Activated T-helper 2 cell treated with anti-CD3 and anti-CD28 coated beads, Interferon-gamma antibody, Interleukin-2, Interleukin-4, amounts not matched to agents 10 μg/mL and 5 μg/mL and 100 μg/mL, durations not matched to agents 14 hours and 24 hours and 36 hours (primary cell): ENCODE measurements at places on chromosomes 4 and X. TPM values are rescaled to one million over a fixed set of nuclear protein-coding genes. Genes with fewer than 3 reads are reported as not detected.

DNA sequence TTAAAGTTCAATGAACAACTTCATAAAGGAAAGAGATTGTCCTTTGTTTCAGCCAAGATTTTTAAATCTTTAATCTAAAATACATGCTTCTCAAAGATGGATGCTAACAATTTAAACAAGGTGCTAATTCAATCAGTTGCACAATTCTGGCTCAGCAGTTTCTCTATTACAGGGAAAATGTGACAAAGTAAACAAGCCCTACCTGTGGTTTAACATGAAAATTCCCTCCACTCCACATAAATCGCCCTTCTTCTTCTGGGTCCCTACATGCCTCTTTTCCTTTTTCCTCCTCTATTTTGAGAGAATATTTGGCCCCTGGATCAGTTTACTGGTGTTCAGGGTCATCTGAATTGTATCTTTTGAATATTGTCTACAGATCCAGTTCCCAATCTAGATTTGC is 80.6 kb downstream of the FRYL start:
- DNase-seq, result no peak
- no peaks in the 10 kb centered on the region for H3K27me3 ChIP-seq
- H3K36me3 ChIP-seq, result peaks cover 8% of the 10 kb centered on the region
- peaks cover 31% of the 10 kb centered on the region for H3K4me1 ChIP-seq

GRCh38 chrX:133415276-133416105 is at the start of gene GPC4:
GPC4 (minus strand) TSS chrX:133415489; CDS start chrX:133414965, 524 bp downstream.
- DNase-seq, result no peak
- peaks cover 3% of the 10 kb centered on the region for H3K4me1 ChIP-seq
- H3K4me3 ChIP-seq, result peak within 1 kb of the TSS; percentile 47
- H3K27ac ChIP-seq, result no peak within 1 kb of the TSS
- H3K36me3 ChIP-seq, result no peaks in the 10 kb centered on the region

DNA sequence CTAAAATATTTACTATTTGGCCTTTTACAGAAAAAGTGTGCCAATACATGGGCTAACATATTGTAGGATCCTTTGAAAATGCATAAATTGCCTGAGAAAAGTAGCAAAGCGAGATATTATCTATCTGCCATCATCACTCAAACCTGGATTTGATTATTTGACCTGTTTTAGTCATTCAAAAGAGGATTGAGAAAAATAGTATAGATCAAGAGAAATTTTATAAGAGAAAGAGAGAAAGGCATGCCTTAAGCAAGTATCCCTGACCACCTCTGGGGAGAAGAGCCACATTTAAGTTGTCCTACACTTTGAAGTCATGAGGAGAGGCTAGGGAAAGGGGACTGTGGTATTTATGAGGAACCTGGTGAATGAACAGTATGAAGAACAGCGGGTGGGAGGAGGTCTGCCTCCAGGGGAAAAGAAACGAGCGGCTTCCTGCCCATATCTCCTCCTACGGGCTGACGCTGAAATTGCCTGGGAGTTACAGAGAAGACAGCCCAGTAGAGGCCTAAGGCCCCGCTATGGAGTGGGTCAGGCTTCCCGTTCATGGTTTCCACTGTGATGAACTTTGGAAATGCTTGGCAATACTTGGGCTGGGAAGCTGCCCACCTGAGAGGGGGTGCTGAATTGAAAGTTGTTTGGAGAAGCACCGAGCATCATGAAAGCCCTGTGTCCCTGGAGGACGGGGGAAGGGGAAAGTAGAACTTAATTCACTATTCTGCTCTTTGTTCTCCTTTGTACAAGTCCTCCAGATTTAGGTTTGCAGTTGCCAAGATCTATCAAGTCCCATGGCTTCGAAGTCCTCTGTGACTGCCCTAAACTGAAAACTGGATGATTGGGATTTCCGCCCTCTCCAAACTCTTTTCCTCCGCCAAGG is 106.9 kb upstream of the ACSL4 start:
- H3K27ac ChIP-seq, result no peak overlapping the region
- peaks cover 26% of the 10 kb centered on the region for H3K4me1 ChIP-seq
- no peaks in the 10 kb centered on the region for H3K27me3 ChIP-seq
- no peak overlapping the region for H3K4me3 ChIP-seq
- no peaks in the 10 kb centered on the region for H3K36me3 ChIP-seq

DNA sequence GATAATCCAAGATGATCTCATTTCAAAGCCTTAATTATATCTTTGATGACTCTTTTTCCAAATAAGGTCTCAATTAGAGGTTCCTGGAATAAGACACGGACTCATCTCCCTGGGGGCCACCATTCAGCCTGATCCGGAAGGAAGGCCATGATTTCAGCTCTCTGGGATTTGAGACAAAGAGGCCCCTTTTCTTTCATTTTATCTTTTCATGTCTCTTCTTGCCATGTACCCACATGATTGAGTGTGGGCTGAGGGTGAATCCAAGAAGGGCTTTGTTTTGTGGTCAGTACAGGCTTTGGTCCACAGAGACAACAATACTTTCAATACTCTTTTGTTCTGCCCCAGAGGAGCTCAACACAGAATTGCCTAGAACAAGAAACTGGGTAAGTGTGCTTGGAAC is 261.2 kb downstream of the TRIML1 start:
- H3K4me1 ChIP-seq, result no peaks in the 10 kb centered on the region
- H3K27me3 ChIP-seq, result no peaks in the 10 kb centered on the region
- H3K4me3 ChIP-seq, result no peak overlapping the region

DNA sequence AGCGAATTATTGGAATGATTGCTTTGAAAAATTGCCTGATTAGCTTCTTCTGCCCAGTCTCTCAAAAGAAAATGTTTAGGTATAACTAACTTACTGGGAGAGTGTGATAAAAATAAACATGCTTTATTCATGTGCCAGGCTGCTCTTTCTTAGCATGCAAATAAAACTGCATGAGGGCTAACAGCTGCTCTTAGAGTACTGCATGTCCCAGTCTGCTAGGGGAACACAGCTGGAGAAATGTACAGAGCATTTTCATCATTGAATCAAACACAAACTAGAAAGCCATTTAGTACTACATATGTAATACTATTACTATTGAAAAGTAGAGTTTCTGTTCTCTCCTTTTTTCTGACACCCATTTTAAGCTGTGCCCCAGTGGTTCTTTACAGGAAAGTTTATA is 726.0 kb downstream of the GRID2 start:
- no peaks in the 10 kb centered on the region for H3K27me3 ChIP-seq
- H3K36me3 ChIP-seq, result no peaks in the 10 kb centered on the region
- no peak overlapping the region for H3K4me3 ChIP-seq
- no peak overlapping the region for H3K27ac ChIP-seq

DNA sequence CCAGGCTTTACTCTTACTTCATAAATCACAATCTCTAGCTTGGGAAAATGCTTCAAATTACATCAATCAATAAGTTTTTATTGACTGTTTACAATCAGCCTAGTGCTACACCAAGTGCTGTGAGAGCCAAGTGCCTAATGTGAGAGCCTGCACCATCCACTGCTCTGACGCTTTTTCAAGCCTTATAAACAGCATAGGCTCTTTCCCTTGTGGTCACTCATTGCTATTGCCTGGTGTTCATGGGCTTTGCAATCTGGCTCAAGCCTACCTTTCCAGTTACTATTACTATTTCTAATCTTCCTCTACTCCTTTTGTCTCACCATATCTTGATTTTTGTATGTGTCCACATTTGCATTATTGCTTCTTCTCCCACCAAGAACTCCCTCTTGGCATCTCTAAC is 77.0 kb downstream of the REELD1 start:
- H3K36me3 ChIP-seq, result peaks cover 5% of the 10 kb centered on the region
- DNase-seq, result no peak
- H3K4me3 ChIP-seq, result no peak overlapping the region
- no peaks in the 10 kb centered on the region for H3K27me3 ChIP-seq
- no peaks in the 10 kb centered on the region for H3K4me1 ChIP-seq
- no peak overlapping the region for H3K27ac ChIP-seq

DNA sequence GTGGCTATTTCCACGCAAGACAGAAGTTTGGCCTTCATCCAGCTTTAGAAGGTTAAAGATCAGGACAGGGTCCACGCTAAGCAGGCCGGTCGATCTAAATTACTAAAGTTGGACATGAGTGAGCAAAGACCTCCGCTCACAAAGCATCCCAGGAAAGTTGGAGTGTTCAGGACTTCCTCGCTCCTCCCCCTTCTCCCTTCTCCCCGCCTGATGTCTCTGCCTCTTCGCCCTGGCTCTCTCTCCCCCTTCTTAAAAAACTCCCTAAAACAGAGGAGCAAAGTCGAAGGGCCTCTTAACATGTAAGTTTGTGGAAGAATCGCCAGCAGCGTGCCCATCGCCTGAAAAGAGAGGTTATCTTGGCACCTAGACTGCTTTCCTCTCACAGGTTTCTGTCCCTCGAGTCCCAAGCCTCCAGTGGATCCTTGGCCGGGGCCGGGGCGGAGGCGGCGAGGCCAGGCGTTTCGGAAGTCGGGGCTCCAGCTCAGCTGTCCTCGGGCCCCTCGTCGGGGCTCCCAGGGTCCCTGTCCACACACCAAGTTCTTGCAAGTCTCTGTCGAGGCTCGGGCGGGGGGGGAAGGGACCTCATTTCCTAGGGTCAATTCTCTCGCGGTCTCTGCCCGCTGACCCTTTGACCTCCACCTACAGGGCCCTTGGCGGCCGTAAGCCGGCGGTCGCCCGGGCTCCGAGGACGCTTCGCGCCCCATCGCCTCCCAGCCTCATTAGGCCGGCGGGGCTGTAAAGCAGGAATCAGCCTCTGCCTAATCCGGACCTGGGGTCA is 7.6 kb downstream of the ZIC3 start:
- no peaks in the 10 kb centered on the region for H3K4me1 ChIP-seq
- DNase-seq, result no peak
- peaks cover 54% of the 10 kb centered on the region for H3K27me3 ChIP-seq
- H3K4me3 ChIP-seq, result no peak overlapping the region

Gene LEF1
- total RNA-seq, result 74.0 and 77.0 TPM in 2 replicates

GRCh38 chrX:110992611-110993010 is 103.4 kb upstream of the PAK3 start:
- H3K27me3 ChIP-seq, result peaks cover under 1% of the 10 kb centered on the region
- no peak overlapping the region for H3K4me3 ChIP-seq
- no peak for DNase-seq
- no peak overlapping the region for H3K27ac ChIP-seq
- no peaks in the 10 kb centered on the region for H3K4me1 ChIP-seq
- H3K36me3 ChIP-seq, result no peaks in the 10 kb centered on the region

- no peaks in the 10 kb centered on the region for H3K4me1 ChIP-seq
- peaks cover 2% of the 10 kb centered on the region for H3K27me3 ChIP-seq
- no peak overlapping the region for H3K4me3 ChIP-seq
- no peaks in the 10 kb centered on the region for H3K36me3 ChIP-seq
Observed at GRCh38 chr4:86450861-86451260, 91.0 kb upstream of the MAPK10 start.
